ENCODE measurements at places on chromosomes 12 and 14.

DNA sequence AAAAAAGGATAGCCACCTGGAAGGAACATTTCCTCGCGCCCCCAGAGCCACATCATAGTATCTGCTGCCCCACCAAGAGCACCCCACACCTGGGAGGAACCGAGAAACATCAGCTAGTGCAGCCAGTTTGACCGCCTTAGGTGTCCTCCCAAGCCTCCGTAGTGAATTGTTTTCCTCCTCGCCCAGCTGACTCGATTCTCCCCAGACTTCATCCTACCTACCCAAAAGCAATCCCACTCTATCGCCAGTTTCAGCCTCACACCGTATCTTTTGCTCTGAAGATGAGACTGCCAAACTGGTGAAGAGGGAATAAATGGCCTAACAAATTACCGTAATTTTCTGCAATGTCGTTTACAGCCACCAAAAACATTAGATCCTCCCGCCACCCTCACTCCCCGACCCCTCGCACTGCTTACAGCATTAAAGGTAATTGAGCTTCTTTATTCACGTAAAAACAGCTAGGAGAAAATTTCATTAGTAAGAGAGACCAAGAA lies 1.2 kb upstream of the SLC11A2 start:
- no peak for DNase-seq

- no peak for DNase-seq
Measured at GRCh38 chr12:111596985-111597830, 1.9 kb downstream of the ATXN2 start.

DNA sequence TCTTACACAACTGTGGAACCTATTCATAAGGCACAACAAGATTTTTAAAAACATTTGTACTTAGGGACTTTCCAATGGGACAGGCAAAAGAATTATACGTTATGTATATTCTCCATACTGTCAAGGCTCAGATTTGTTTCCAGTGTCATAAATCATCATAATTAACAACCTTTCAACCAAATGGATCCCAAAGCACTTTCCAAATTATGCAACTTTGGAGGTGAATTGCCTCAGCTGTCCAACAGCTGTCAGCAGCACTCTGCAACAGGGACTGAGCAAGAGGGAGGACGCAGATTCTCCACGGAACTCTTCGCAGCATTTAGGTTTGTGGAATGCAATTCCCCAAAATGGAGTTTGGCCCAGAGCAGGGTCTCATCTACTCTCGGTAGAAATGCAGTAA lies 186.6 kb downstream of the PAX9 start:
- no peak for DNase-seq

DNA sequence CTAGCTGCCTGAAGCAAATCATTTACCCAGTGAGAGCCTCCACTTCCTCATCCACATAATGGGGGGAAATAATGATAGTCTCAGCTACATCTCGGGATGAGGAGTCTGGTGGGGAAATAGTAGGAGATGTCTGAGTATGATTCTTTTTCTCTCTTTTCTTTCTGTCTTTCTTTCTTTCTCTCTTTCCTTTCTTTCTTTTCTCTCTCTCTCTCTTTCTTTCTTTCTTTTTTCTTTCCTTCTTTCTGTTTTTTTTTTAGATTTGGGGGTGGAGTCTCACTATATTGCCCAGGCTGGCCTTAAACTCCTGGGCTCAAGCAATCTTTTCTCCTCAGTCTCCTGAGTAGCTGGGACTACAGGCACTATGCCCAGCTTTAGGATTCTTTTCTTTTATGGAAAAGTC lies 12.8 kb downstream of the HOXC4 start:
- no peak for DNase-seq

- DNase-seq, result no peak
Measured at GRCh38 chr12:30110498-30110897, 326.8 kb upstream of the TMTC1 start.

- DNase-seq, result peak; percentile 3
Measured at GRCh38 chr12:45727980-45728629, 1.4 kb upstream of the ARID2 start.

GRCh38 chr14:88990856-88991255 lies 166.4 kb downstream of the TTC8 start:
- DNase-seq, result no peak

DNA sequence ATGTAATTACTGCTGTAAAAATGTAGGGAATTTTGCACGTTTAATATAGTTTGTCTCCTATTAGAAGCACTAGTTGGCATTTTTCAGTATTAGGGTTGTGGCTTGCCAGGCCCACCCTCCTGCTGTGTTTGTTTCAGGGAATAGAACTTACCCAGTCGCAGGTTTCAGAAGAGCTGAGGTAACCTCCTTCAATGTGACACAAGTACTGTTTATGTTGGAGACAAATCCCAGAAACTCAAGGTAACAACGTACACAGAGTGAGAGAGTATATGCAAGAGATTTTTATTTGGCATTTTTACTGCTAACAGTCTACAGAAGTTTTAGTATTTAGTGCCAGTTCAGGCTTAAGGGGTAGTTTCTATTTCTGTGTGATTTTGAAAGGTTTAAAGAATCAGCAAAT lies 284.3 kb downstream of the RAD51B start:
- no peak for DNase-seq

DNA sequence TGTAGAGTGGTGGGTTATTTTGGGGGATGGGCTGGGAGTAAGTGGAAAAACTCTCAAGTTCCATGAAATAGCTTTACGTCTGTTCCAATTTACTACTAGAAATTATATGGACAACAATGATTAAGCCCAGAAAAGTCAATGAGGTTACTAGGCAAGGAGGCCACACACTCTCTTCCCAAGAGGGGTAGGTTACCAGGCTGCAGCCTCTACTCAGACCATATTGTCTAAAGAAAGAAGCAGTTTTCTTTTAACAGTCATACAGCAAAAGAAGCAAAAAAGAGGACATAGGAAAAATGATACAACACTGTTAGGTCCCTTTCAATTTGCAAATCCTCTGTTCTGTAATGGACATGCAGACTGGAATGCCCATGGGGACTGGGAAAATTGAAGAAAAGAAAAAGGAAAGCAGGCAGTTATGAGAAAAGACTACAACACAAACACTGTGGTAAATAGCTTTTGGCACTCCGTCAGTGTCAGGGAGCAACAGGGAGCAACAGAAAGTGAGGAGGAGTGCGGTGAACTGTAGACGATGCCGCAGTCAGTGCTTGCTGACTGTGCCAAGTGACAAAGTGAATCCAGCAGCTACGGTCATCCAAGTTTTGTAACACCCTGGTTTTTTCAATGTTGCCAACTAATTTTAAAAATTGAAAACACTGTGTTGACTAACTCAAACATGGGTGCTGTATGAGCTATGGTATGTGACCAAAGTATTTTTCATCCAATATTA lies 39.8 kb upstream of the HMGA2 start:
- no peak for DNase-seq

GRCh38 chr14:96079066-96079465 lies 39.9 kb downstream of the C14orf132 start:
- DNase-seq, result no peak

DNA sequence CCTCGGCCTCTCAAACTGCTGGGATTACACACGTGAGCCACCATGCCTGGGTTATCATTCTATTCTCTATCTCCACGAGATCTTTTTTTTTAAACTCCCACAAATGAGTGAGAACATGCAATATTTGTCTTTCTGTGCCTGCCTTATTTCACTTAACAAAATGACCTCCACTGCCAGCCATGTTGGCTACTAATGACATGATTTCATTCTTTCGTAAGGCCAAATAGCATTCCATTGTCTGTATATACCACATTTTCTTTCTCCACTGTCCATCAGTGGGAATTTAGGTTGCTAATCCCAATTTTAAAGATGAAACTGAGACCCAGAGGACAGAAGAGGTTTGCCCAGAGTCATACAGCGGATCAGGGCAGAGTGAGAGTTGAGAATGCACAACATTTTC lies 10.9 kb upstream of the TRPV4 start:
- DNase-seq, result no peak

GRCh38 chr12:45357539-45358417 lies 141.9 kb downstream of the ANO6 start:
- no peak for DNase-seq

DNA sequence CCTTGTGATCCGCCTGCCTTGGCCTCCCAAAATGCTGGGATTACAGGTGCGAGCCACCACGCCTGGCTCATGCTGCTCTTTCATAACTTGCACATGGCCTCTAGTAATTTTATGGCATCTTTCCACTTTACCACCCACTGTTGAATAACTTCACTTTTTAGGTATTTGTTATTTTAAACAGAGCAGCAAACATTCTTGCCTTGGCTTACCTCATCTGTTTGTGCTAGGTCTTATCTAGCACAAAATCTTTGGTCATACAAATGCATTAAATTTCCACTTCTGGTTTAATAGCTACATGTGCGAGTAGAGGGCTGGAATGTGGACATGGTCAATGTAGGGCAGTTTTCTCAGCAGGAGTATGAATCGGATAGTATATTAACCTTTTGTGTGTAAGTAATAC lies 38.8 kb upstream of the ATF7IP start:
- DNase-seq, result no peak

DNA sequence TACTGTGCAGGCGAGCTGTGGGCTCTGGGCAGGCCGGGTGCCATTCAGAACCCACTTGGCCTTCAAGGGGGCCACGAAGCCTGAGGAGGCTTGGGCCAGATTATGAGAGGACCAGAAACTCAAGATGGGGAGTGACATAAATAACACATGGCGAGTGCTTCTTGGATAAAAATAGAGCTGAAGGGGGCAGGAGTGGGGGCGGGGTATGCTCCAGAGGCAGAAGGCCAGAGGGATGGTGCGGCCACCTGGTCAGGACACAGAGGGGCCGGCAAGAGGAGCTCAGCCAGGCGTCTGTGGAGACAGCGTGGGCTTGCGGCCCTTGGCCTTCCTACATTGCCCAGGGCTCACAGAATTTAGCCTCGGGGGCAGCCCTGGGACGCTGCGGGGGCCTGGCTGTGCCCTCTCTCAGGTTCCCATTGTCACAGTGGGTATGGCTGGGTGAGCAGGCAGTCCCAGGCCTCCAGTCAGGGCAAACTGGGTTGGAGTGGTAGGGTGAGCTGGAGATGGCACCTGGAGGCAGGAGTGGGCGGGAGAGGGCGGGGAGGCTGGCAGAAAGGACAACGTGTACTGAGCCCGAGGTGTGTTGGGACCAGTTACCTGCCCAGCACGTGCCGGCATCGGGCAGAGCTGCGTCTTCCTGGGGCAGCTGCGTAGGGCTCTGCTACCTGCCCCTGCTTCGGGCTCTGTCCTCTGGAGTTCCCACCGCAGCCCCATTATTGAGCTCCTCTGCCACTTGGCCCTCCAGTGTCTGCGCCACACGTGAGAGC lies 7.4 kb upstream of the SLC25A29 start:
- no peak for DNase-seq

DNA sequence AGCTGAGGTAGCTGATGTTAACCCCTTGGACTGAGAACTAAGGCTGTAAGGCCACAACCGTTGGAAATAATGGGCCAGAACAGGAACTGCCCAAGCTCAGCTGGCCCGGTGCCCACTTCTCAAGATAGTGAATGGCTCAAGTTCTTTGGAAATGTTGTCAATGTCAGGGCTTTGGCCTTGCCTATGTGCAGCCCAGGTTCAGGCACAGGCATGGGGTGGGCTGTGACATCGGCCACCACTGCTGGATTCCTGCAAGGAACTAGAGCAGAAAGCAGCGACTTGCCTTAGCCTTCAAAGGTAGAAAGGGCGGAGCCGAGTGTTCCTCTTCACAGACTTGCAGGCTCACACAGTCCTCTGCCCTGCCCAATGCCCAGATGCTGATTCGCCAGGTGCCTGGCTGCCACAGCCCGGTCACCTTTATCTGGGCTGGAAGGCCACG lies 291.2 kb downstream of the ZFP36L1 start:
- no peak for DNase-seq

DNA sequence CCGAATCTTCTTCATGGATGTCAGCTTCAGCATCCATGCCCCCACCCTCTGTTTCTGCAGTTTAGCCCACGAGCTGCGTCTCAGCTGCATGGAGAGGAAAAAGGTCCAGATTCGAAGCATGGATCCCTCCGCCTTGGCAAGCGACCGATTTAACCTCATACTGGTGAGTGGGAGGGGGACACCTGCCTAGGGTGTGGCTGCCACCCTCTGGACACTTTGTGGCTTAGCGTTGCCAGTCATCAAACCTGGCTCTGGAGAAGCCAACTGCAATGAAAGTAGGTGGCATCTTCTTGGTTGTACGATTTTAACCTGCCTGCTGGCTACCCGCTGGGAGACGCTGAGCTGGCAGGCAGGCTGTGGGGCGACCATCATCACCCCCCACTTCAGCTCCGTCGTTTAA lies 16.7 kb downstream of the DCAF4 start:
- DNase-seq, result no peak

- no peak for DNase-seq
Measured at GRCh38 chr12:102249079-102249841, 51.6 kb upstream of the PMCH start.

GRCh38 chr12:5247144-5247543 lies 184.8 kb upstream of the NTF3 start:
- no peak for DNase-seq
